SK-N-DZ (cell line): ENCODE measurements at places on chromosomes 3 and 15.

DNA sequence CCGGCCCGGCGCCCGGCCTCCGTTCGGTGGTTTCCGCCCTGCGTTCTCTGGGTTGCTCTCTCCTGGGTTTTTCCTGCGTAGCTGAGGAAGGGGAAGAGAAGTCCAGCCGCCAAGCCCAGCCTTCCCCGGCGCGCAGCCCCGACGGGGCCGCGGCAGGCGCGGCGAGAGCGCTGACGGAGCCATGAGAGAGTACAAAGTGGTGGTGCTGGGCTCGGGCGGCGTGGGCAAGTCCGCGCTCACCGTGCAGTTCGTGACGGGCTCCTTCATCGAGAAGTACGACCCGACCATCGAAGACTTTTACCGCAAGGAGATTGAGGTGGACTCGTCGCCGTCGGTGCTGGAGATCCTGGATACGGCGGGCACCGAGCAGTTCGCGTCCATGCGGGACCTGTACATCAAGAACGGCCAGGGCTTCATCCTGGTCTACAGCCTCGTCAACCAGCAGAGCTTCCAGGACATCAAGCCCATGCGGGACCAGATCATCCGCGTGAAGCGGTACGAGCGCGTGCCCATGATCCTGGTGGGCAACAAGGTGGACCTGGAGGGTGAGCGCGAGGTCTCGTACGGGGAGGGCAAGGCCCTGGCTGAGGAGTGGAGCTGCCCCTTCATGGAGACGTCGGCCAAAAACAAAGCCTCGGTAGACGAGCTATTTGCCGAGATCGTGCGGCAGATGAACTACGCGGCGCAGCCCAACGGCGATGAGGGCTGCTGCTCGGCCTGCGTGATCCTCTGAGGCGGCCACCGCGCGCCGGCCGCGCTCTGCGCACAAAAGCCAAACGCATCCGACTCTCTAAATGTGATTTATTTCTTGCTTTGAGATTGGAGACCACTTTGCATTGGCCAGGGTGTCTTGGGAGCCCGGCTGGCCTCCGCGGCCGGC, 727 bp downstream of the RAP2B start:
- peak; percentile 3 for DNase-seq

GRCh38 chr3:119322835-119323722, 28.9 kb downstream of the ARHGAP31 start:
- DNase-seq: peak; percentile 88

- DNase-seq: peak; percentile 40
Measured at GRCh38 chr15:72472992-72473610, 1.0 kb upstream of the ARIH1 start.

- no peak for DNase-seq
Measured at GRCh38 chr15:31245756-31246155, 80.9 kb upstream of the KLF13 start.

GRCh38 chr3:46200790-46201189, 7.3 kb downstream of the CCR1 start:
- DNase-seq: no peak

GRCh38 chr15:89586651-89587050, 11.4 kb downstream of the TICRR start:
- no peak for DNase-seq

GRCh38 chr15:97623091-97623661, 337.3 kb upstream of the ARRDC4 start:
- no peak for DNase-seq

GRCh38 chr15:67117370-67117769, 52.0 kb downstream of the SMAD3 start:
- DNase-seq: no peak

- no peak for DNase-seq
Measured at GRCh38 chr3:193190146-193190786, 50.8 kb upstream of the PLAAT1 start.

DNA sequence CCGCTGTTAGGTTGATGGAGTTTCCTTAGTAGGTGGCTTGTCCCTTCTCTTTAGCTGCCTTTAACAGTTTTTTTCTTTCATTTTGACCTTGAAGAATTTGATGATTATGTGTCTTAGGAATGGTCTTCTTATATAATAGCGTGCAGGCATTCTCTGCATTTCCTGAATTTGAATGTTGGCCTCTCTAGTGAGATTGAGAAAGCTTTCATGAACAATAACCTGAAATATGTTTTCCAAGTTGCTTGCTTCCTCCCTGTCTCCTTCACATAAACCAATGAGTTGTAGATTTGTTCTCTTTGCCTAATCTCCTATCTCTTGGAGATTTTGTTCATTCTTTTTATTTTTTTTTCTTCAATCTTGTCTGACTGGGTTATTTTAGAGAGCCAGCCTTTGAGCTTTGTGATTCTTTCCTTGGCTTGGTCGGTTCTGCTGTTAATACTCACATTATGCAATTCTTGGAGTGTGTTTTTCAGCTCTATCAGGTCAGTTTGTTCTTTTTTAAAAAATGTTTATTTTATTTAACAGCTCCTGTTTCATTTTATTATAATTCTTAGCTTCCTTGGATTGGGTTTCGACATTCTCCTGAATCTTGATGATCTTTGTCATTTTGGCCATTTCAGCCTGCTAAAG, 627.9 kb downstream of the SI start:
- no peak for DNase-seq

- no peak for DNase-seq
Measured at GRCh38 chr15:27549746-27550145, 549.4 kb downstream of the OCA2 start.

DNA sequence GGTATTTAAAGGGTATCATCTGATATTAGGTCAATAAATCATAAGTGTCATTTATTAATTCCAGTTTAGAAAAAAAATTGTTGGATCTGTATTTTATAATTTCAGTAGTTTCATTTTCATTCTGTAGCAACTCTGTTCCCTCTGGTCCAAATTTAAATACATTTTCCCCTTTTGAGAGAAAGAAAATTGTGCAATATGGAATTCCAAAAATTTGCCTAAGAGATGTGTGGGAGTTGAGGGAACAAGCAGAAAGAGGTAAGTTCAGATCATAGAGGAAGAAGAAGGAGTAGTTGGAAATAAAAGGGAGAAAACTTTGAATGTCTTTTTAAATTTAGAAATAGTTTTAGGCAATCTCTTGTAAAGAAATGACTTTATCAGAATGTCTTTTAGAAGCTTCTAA, 48.9 kb upstream of the MME start:
- DNase-seq: no peak
